GM04504 (cell line): ENCODE measurements at places on chromosomes 7 and 10.

DNA sequence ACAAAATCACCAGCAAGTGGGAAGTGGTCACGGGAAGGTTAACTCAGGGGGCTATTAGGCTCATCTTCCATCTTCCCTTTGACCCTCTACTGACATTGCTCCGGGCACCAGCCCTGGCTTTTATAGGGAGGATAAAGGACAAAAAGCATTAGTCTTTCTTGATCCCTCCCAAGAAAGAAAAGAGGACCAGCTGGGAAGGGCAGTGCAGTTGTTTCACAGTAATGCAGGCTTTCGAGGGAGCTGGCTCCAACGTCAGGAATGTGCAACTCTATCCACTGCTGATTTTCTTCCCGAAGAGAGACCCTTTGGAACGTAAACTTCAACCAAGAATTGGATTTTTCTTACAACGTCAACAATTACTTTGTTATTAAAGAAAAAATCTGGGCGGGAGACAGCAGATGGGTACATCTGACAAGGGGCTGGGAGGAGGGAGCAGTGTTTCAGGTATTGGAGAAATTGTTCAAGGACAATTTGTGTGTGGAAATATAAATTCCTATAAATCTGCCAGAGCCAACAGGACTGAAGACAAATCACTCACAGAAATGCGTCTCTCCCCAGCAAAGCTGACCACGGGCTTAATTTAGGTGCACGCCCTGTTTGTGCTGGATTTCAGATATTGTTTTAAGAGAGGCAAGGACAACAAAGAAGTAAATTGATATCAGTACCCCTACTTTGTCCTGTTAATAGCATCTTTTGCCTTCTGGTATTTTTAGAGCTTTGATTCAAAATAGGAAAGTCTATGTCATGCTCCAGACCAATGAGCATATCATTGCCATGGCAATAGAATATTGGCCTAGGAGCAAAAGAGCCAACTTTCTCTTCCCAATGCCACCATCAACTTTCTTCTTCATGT lies 23.4 kb upstream of the ARID5B start:
- DNase-seq, result no peak

GRCh38 chr10:129517680-129518057 lies 50.6 kb downstream of the MGMT start:
- DNase-seq, result no peak

DNA sequence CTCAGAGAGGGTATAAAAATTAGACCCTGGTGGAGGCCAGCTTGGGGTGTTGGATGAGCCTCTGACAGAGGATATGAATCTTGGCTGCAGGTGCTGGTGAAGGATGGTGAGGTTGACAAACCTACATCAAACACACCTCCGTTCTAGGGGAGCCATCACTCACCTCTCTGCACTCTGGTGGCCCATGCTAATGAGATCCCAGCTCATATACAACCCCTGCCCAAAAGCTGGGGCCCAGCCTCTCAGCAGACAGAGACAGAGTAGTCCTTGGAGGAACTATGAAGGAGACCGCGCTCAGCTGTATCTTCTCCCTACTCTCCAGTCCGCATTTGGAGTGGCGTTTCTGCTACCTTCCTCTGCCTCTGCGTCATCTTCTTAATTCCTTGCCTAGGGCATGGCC lies 83.1 kb upstream of the SORCS3 start:
- DNase-seq, result no peak

DNA sequence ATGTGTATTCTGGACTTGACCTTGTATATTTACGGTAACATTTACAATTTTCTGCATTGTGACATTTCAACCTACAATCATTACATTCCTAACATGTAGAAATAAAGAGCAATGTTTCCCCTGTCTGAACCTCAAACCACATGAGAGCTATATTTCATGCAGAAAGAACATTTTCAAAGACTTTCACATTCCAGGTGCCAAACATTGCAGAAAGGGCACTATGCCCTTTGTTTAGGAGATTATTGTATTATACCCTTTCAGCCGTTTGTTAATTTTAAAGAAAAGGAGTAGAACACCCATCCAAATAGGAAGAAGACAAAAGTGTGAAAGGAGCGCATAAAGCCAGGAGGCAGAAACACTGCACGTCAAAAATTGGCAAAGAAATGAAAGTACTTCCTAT lies 260.4 kb downstream of the RELN start:
- DNase-seq, result no peak

GRCh38 chr10:101682172-101682825 lies 12.7 kb downstream of the FBXW4 start:
- DNase-seq, result no peak

GRCh38 chr7:32223721-32224120 lies 153.5 kb upstream of the PDE1C start:
- DNase-seq, result no peak

GRCh38 chr7:43569424-43569823 lies 13.5 kb upstream of the STK17A start:
- peak; percentile 71 for DNase-seq

GRCh38 chr7:24169077-24169624 lies 114.8 kb upstream of the NPY start:
- no peak for DNase-seq

DNA sequence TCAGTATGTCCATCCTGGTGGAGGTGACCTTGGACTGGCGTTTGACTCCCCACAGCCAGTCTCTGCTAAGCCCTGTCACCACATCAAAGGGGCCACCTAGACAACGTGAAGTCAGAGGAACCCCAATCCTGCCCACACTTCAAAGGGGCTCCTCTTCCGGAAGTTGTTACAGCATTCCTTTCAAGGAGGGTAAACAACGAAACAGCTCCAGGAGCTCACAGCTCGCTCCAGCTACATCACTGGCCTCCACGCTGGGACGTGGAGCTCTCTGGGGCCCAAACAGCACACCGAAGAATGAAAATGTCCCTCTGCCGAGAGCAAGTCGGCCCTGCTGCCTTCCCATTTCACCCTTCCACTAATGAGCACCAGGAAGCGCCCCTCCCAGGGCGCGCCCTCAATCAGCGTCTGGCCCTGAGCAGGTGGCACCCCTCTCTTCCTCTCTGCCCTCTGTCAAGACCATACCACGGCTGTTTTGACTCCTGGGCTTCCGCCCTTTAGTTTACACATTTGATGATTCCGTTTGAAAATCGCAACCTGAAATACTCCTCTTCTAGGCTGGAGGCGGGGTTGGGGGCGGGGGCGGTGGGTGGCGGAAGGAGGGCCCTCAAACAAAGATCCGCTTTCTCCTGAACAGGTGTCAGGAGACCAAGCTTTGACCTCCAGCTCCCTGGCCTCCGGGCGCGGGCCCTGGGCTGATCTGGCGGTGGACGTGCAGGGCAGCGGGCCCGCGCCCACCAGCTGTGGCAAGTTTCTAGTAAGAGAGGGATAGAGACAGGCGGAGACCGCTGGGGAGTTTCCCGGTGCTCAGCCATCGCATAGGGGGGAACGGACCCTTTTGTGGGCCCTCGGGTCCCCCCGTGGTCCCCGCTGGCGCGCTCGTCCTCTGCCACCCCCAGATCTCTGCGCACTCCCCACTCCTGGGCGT lies 53.1 kb upstream of the KDM7A start:
- DNase-seq, result no peak

GRCh38 chr7:3605222-3605621 lies 304.2 kb downstream of the SDK1 start:
- DNase-seq, result no peak

DNA sequence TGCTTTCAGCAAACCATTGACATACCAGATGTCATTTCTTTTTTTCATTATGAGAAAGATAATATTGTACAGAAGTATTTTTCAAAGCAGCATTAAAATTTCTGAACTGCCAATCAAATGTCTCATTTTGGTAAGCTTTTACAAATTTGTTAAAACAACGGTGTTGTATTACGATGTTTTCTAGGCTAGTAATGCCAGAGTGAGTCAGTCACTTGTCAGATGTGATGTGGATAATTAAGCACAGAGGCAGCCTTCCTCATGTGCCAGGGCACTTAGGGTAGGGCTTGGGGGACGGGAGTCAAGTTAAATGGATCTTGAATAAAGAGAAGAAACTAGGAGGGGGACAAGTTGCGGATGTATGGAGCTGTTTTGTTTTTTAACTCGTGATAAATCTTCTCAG lies 10.1 kb downstream of the PSTK start:
- no peak for DNase-seq

DNA sequence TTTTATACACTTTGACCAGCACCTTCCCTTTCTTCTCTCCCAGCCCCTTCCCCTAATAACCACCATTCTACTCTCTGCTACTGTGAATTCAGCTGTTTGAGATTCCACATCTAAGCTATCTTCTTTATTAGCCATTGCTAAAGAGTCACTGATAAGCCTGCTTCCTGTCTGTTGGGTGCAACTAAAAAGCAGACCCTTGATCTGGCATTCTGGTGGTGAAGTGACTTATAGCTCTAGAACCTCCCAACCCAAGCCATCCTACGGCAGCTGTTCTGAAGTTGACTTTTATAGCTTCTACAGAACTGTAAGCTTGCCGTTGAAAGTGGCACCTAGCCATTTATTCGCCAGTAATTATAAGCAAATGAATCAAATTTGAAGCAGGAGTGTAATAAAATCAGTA lies 105.6 kb downstream of the AHR start:
- DNase-seq, result no peak

GRCh38 chr7:31775556-31775955 lies 88.5 kb downstream of the PPP1R17 start:
- no peak for DNase-seq

- DNase-seq, result no peak
These were observed 28.6 kb downstream of the MACC1 start for GRCh38 chr7:20188567-20188966.
